ENCODE measurements at places on chromosomes 2 and 18. TPM values are rescaled to one million over a fixed set of nuclear protein-coding genes. Genes with fewer than 3 reads are reported as not detected.

Gene CCDC74B
- 0.72 TPM for total RNA-seq

Gene ALPI
- total RNA-seq: not detected

Gene EML6
- 2.1 TPM for total RNA-seq

Gene IL1R1
- 27.2 TPM for total RNA-seq

Gene CHST9
- not detected for total RNA-seq

Gene TYMS
- total RNA-seq: 54.4 TPM

Gene ARHGAP25
- total RNA-seq: not detected

Gene CFAP221
- total RNA-seq: not detected

Gene SERPINB3
- total RNA-seq: not detected

Gene LIMS3
- total RNA-seq: 3.1 TPM

Gene ANKRD36B
- total RNA-seq: 20.2 TPM

Gene SLC9A4
- not detected for total RNA-seq

Gene PAIP2B
- 0.49 TPM for total RNA-seq

Gene MYOM1
- total RNA-seq: 0.10 TPM

Gene TSN
- total RNA-seq: 77.5 TPM

Gene ABHD1
- not detected for total RNA-seq

Gene HOXD3
- 1.6 TPM for total RNA-seq

Gene GPR55
- 0.24 TPM for total RNA-seq

Gene GKN2
- total RNA-seq: not detected

Gene NEU2
- total RNA-seq: not detected

Gene GAREM2
- total RNA-seq: 0.88 TPM

Gene RRM2
- total RNA-seq: 144 TPM

Gene TMEM198
- 2.3 TPM for total RNA-seq

Gene GALR1
- not detected for total RNA-seq

Gene KCTD1
- total RNA-seq: 19.2 TPM

Gene ITGB6
- 0.10 TPM for total RNA-seq

Gene ANKRD30B
- 0.59 TPM for total RNA-seq

Gene PTH2R
- total RNA-seq: not detected

Gene POLR1B
- total RNA-seq: 21.3 TPM

Gene FAM228A
- 0.29 TPM for total RNA-seq

Gene DNAJC5G
- total RNA-seq: not detected

Gene ZSWIM2
- not detected for total RNA-seq

Gene RBM44
- total RNA-seq: 1.7 TPM

Gene TOGARAM2
- total RNA-seq: not detected

Gene MC2R
- not detected for total RNA-seq

Gene NT5C1B
- total RNA-seq: not detected

Gene IL1F10
- not detected for total RNA-seq

Gene RNF125
- 1.6 TPM for total RNA-seq

Gene FARSB
- 59.4 TPM for total RNA-seq

Gene CAVIN2
- total RNA-seq: not detected

Gene ANKRD30BL
- not detected for total RNA-seq

Gene GPR35
- 0.12 TPM for total RNA-seq

Gene SPC25
- 53.0 TPM for total RNA-seq

Gene GREB1L
- 0.24 TPM for total RNA-seq

Gene LIMS1
- 56.1 TPM for total RNA-seq

Gene IHH
- not detected for total RNA-seq

Gene RFTN2
- 1.7 TPM for total RNA-seq

Gene SGO2
- total RNA-seq: 47.7 TPM

Gene ANKRD12
- 13.2 TPM for total RNA-seq

Gene ABCG5
- total RNA-seq: not detected

Gene SIX3
- not detected for total RNA-seq

Gene CLEC4F
- total RNA-seq: not detected

Gene PROC
- total RNA-seq: not detected

Gene ANKRD62
- total RNA-seq: not detected
